ENCODE measurements at places on chromosomes 2 and 18.

DNA sequence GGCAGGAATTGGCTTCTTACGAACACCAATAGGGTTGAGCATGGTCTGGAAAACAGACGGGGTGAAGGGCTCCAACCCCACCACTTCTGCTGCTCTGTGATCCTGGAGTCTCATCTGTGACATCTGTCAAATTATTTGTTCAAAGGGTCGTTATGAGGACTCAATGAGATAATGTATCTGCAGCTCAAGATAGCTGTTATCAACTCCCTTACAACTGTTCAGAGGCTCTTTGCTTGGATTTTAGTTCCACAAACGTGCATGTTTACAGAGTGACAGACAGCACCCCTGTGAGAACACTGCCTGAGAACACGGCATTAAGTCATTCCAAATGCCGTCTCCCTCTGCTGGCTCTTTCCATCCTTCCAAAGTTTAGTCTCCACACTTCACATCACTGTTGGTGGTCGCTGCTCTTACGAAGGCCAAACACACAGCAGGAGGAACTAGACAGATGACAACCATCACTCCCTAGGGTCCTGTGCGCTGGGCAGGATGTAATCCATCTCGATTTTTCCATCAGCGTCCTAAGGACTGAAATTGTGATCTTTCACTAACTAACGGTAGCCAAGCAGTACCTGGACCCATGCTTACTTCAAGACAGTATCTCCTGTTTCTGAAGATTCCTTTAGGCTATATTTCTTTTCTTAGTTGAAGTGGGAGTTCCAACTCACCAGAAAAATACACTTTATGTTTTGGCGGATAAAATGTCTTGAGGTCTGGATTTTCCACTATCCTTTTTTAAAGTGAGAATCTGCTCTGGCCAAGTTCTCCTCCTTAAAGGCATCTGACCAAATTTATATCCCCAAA is 220.3 kb downstream of the ANAPC1 start:
- DNase-seq, result no peak

DNA sequence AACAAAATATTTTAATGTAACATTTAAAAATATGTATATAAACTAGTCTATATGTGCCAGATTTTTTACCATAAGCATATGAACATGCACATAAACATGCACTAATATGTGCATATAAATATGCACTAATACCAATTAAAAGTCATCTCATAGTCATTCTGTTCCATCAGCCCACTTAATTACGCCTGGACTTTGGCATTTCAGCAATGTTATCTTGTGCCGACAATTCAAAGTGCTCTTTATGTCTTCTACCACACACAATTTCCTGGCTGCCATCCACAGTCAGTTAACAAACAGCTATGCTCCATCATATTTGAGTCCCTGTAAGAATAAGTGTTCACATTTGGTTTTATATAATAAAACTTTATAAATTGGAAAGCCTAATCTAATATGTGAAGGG is 92.6 kb upstream of the TSPYL6 start:
- no peak for DNase-seq

- no peak for DNase-seq
Measured at GRCh38 chr2:67952066-67952465, 110.7 kb downstream of the C1D start.

DNA sequence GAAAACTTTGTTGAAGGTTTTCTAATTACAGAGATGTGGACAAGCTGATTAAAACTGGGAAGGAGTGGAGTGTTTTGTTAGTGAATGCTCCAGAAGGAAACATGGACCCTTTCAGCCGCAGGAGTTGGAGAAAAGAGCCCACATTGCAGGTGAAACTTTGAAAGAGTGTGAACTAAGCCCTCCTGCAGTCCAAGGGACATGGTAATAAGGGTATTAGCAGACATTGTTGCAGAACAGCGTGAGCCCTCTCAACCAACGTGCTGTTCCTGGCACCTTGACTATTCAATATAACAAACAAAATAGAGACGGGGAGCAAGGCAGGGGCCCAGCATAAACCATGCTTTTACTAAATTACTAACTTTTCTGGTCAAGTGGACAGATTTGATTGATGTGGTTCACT is 122.7 kb downstream of the EPHA4 start:
- DNase-seq, result no peak

- DNase-seq, result no peak
Measured at GRCh38 chr2:118847762-118848172, 319 bp upstream of the EN1 start.

DNA sequence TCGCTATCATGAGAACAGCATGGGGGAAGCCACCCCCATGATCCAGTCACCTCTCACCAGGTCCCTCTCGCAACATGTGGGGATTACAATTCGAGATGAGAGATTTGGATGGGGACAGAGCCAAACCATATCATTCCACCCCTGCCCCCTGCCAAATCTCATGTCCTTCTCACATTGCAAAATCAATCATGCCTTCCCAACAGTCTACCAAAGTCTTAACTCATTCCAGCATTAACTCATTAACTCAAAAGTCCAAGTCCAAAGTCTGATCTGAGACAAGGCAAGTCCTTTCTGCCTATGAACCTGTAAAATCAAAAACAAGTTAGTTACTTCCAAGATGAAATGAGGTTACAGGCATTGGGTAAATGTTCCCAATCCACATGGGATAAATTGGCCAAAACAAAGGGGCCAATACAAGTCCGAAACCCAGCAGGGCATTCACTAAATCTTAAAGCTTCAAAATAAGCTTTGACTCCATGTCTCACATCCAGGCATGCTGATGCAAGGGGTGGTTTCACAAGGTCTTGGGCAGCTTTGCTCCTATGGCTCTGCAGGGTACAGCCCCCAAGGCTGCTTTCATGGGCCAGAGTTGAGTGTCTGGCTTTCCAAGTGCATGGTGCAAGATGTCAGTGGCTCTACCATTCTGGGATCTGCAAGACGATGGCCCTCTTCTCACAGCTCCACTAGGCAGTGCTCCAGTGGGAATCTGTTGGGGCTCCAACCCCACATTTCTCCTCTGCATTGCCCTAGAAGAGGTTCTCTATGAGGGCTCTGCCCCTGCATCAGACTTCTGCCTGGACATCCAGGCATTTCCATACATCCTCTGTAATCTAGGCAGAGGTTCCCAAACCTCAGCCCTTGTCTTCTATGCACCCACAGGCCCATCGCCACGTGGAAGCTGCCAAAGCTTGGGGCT is 14.8 kb downstream of the TAF1B start:
- DNase-seq, result no peak

All from glutamatergic neuron (in vitro differentiated cells).